ENCODE measurements at places on chromosomes 12 and 14.
A peak's percentile ranks its signal among the peaks of the same experiment; 100 is the strongest.

- DNase-seq, result no peak
Measured at GRCh38 chr14:22427771-22428231, 161.2 kb downstream of the DAD1 start.

GRCh38 chr12:123761841-123762714 is at the start of gene DNAH10:
Gene DNAH10 (plus strand): TSS chr12:123762301. CDS start chr12:123762337, 36 bp downstream.
- peak; percentile 52 for DNase-seq

DNA sequence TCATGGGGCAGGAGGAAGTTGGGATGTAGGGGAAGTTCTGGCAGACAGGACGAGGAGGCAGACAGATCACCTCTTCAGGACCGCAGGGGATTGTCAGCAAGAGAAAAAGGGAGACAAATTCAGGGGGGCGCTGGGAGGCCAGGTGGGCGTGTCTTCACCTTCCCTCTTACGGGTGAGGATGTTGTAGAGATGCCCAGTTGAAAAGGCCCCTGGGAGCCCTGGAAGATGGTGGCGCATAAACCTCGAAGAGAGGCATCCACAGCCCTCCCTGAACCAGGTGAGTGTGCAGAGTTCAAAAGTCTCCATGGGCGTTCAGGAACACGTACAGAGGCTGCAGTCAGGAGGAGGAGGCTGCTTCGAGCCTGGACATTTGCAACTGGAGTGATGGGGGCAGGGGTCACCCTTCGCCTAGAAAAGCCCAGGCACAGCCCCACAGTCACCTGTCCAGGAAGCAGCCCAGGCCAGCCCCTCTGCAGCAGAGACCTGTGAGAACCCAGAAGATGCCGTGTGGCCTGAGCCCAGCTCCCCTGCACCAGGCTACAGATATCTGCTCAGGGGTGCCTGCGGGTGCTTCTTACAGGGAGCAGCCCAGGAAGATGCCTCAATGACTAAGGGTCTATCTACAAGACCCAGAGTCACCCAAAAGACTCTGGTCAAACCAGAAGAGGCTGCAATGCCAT is 74.4 kb downstream of the PRIMA1 start:
- no peak for DNase-seq

GRCh38 chr12:22538311-22538710 is 6.0 kb downstream of the C2CD5 start:
- no peak for DNase-seq

- DNase-seq, result no peak
Measured at GRCh38 chr12:20863056-20863455, 52.6 kb downstream of the SLCO1B3 start.

- DNase-seq, result no peak
Measured at GRCh38 chr12:89464974-89465592, 59.5 kb downstream of the GALNT4 start.

GRCh38 chr12:49296836-49297694 is 2.1 kb downstream of the PRPH start:
- peak; percentile 27 for DNase-seq

DNA sequence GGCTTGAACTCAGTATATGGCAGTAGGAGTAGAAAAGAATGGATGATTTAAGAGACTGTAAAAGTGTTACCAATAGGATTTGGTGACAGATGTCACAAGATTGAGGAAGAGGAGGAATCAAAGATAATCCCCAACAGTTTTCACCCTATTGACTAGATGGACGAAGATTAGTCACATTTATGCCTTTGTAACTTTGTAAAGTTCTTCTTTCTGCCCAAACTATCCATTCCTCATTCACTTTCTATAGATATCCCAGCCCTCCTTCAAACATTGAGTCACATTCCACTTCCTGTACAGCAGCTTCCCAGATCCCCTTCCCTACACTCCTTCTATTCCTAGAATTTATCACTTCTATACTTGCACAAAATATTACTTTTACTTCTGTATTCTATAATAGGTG is 207.9 kb downstream of the BTG1 start:
- no peak for DNase-seq

GRCh38 chr14:65302571-65303189 is 109.8 kb upstream of the FUT8 start:
- DNase-seq, result no peak

DNA sequence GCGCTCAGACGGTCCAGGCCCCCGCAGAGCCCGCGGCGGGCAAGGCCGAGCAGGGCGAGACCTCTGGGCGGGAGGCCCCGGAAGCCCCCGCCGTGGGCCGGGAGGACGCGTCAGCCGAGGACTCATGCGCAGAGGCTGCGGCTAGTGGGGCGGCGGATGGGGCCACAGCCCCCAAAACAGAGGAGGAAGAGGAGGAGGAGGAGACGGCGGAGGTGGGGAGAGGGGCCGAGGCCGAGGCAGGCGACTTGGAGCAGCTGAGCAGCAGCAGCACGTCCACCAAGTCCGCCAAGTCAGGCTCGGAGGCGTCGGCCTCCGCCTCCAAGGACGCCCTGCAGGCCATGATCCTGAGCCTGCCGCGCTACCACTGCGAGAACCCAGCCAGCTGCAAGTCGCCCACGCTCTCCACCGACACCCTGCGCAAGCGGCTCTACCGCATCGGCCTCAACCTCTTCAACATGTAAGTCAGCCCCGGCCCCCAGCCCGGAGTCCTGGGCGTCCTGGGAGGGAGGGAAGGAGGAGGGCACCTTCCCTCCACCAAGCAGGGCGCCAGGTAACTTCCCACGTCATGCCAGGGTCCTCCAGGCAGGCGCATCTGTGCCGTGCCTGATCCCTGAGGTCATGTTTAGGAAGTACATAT is 72.4 kb downstream of the IQSEC3 start:
- DNase-seq, result peak; percentile 15

GRCh38 chr12:4553943-4554342 is 8.1 kb upstream of the DYRK4 start:
- DNase-seq, result no peak

DNA sequence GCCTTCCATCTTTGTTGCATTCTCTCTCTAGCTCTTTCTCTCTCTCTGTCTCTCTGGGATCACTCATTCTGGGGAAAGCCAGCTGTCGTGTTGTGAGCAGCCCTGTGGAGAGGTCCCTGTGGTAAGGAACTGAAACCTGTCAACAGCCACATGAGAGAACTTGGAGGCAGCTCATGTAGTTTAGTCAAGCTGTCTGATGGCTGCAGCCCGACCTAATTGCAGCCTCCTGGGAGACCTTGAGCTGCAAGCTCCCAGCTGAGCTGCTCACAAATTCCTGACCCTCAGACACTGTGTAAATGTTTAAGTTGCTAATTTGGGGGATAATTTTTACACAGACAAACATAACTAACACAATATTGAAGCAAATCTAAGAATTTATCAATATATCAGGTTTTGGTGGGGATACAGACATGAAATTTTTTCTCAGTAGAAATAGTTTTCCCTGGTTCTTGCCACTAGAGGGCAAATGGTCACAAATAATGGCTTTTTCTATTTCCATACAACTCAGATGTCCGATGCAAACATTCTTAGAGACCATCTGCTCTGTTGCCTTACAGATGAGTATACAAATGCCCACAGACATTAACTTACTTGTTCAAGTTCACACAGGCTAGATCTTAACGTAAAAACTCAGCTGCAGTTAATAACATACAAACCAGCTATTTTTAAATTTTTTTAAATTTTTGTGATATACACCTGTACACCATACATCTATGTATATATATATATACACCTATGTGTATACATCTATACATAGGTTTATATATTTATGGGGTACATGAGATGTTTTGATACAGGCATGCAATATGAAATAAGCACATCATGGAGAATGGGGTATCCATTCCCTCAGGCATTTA is 15.5 kb upstream of the KRR1 start:
- no peak for DNase-seq

DNA sequence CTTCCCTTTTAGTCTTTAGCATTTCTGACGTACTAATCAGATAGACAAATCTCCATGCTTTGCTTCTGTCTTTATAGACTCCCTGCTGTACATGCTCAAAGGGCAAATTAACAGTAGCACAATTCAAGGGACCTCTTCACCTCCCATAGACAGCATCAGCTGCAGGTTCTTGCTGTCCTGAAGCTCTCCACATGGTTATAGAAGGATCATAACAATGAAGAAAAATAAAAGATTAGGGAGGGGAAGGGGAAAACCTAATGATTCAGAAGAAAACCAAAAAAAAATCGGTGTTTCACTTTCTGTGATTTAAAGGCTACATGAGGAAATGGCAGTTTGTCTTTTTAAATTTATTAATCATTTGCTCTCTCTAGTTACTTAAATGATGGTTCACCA is 155.5 kb downstream of the PTCSC3 start:
- DNase-seq, result no peak

DNA sequence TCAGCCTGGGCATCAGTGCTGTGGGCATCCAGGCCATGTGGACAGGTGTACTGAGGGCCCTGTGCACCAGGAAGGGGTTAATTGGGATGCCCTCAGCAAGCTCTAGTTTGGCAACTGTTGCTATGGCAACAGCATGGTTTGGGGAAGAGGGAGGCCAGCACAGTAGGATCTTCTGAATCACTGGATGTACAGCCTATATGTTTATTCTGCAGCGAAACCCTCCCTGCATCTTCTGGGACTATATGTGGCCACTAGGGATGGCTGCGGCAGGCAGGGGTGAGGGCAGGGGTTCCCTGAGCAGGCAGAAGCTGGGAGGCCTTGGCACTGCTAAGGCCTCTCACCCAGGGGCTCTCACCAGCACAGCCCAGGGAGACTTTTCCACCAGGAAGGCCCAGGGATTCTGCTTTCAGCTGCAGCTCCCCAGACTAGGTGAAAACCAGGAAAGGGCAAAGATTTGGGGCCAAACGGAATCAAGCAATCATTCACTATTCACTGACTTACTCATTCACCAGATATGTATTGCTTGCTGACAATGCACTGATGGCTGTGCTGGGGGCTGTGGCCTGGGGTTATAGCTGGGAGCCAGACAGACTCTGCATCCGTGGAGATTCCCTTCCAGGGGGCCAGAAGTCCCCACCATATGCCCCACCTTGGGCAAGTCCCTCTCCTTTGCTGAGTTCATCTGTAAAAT is 42.8 kb downstream of the IRF2BPL start:
- no peak for DNase-seq

GRCh38 chr12:107319533-107320032 is 226.2 kb upstream of the CRY1 start:
- peak; percentile 13 for DNase-seq

DNA sequence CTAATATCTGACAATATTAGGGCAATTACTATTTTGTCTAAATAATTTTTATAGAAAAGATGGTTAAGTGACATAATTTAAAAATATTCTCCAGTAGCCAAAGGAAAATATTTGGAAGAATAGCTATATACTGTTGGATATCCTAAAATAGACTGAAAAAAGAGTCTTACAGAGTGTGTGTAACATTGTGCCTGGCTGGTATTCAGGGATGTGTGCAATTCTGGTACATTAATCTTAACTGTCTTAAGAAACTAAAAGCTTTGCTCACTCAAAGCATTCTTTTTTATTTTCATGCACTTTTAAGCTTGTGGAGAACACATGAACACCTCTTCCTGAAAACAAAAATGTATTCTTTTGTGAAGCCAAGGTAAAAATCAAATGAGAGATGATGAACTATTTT is 10.1 kb upstream of the NR2C1 start:
- no peak for DNase-seq

GRCh38 chr12:111024205-111024801 is 103.9 kb upstream of the MYL2 start:
- peak; percentile 39 for DNase-seq

- no peak for DNase-seq
Measured at GRCh38 chr14:100523843-100524169, 63.4 kb downstream of the BEGAIN start.

- DNase-seq, result no peak
Measured at GRCh38 chr14:27528328-27528727, 930.5 kb upstream of the NOVA1 start.

DNA sequence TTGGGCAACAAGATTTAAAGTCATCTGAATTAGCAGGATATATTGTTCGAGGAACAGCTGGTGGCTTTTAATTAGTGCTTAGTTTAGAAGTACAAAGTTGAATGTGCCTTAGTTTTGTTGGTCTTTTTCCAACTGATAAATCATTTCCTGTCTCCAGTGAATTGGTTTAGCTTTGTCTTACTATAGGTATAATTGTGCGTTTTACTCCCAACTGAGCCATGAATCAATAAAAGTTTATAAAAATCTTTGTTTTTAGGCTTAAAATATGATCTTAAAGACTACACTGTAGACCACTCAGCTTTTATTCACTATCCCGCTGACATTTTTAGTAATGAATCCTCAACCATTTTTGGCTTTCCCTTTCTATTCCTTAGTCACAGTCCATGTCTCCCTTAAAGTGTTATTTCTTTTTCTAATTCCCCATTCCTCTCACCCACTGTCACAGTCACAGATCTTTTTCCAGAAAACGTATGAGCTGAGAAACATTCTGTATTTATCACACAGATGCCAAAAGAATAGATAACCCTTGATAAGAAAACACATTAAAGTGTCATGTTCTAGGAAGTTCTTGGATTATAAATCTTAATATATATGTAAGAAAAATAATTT is 34.0 kb upstream of the ALG10 start:
- no peak for DNase-seq
